ENCODE measurements at places on chromosomes 2 and 18.

DNA sequence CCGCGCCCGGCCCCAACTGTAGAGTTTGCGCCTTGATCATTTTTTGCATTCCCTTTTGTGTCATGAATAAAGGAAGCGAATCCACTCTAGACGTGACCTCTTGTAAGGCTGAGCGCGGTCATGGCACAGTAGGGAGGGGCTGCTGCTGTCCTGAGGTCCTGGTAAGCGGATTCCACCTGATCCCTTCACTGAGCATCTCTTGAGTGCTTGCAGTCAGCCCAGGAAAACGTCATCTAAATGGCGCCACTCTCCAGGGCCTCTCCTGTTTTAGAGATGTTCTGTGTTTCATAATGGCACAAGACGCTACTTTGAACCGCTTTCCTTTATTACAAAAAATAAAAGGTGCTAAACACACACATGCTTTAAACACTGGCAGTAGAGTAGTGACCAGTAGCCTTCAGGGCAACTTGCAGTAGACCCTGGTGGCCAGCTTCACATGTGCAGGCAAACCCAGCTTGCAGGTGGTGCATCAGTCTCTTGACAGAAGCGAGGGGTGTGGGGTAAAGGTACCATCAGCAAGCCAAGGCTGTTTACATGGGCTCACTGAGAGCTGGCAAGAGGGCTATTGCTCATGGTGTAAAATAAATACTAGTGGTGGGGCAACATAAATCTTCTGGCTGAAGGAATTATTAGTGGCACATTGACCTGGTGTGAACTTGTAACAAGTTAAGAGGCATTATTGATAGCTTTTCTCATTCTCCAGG is 43.0 kb upstream of the ACKR3 start:
- DNase-seq: no peak

DNA sequence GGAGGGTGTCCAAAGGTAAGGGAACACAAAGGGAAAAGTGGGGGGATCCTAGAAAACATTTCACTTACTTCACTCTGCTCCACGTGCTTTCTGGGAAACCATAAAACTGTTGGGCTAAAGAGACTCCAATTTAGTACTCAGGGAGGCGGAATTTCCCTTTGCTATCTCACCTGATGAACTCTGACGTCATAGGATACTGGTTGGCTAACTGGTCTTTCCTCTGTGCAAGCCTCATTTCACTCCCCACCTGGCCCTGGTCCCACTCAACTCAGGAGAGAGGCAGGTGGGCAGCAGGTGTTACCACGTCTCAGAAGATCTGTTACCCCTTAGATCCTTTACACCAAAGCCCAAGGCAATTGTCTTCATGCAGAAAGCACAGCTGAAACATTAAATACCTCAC is 51.8 kb upstream of the PMAIP1 start:
- DNase-seq: no peak

GRCh38 chr18:33745871-33746545 is 168.0 kb downstream of the ASXL3 start:
- no peak for DNase-seq

DNA sequence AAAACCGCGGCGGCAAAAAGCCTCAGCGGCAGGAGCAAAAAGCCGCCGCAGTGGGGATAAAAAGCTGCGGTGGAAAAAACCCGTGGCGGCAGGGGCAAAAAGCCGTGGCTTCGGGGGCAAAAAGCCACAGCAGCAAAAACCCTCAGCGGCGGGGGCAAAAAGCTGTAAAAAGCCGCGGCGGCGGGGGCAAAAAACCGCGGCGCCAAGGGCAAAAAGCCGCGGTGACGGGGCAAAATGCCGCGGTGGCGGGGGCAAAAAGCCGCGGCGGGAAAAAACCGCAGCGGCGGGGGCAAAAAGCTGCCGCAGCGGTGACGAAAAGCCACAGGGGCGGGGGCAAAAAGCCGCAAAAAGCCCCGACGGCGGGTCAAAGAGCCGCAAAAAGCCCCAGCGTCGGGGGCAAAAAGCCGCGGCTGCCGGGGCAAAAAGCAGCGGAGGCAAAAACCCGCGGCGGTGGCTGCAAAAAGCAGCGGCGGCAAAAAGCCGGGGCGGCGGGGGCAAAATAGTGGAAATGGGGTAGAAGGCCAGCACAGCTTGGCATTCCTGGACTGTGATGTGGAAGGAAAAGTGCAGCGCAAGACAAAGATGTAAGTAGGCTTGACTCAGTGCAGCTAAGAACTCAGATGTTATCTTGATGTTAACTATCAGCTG is 151.8 kb downstream of the ANKRD30BL start:
- no peak for DNase-seq

DNA sequence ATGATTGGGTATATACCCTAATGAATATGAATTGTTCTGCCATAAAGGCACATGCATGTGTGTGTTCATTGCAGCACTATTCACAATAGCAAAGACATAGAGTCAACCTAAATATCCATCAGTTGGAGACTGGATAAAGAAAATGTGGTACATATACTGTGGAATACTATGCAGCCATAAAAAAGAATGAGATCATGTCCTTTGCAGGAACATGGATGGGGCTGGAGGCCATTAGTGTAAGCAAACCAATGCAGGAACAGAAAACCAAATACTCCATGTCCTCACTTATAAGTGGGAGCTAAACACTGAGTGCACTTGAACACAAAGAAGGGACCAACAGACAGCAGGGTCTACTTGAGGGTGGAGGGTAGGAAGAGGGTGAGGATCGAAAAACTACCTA is 43.2 kb downstream of the TTC39C start:
- DNase-seq: no peak

DNA sequence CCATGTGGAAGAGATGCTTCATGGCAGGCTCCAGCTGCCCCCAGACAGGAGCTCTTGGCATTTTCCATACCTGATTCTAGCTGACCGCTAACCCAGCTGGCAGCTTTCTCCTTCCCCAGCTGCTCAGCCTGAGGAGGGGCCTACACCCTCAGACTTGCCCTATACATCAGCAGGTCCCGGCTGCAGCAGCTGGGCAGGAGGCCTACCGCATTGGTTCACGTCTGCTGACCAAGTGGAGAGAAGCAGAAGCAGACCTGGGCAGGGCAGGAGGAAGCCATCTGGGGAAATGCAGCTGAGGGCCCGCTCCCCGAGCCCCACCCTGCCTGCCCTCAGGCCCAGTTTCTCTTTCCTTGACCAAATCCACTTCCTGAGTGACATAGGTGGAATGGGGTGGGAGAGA is 50.7 kb downstream of the LBH start:
- no peak for DNase-seq

DNA sequence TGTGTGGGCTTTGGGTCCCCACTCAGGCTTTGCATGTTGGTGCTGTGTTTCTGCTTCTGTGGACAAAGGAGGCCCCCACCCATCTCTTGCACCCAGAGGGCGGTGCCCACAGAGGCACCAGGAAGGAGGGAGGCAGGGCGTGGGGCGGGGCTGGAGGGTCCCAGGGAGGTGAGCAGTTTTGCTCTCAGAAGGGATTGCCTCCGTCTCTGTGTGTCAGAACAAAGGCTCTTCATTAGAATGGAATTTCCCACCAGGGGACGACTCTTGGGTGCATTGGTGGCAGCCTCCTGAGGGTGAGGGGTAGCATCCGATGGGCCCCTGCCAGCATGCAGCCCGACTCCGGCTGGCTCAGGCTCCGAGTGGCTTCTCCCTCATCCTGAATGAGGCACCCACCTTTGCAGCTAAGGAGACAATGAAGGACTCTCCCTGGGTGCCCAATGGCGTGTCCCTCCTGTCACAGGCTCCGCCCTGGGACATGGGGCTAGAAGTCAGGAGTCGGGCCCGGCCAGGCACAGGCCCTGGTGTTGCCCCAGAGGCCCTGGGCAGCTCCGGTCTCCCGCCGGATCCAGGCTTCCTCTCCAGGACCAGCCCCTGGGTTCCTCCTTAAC is 7.0 kb upstream of the ERFE start:
- DNase-seq: no peak

DNA sequence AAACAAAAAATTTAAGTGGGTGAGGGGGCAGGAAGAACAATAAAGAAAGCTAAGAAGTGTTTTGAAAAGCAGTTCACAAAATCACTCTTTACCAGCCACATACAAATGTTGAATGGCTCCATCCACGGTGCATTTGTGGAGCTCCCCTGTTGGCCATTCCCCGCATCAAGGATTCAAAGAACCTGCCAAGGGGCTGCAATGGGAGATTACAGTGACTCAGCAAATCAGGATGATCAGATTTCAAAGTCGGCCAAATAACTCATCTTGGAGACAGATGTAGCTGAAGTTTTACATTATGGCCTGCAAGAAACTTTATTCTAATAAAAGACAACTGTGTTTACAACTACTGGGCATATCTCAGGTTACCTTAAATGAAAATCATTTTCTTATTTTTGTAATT is 26.9 kb downstream of the COL4A3 start:
- DNase-seq: peak; percentile 13

- DNase-seq: no peak
These were observed 102.6 kb upstream of the GLI2 start for GRCh38 chr2:120632796-120633646.

DNA sequence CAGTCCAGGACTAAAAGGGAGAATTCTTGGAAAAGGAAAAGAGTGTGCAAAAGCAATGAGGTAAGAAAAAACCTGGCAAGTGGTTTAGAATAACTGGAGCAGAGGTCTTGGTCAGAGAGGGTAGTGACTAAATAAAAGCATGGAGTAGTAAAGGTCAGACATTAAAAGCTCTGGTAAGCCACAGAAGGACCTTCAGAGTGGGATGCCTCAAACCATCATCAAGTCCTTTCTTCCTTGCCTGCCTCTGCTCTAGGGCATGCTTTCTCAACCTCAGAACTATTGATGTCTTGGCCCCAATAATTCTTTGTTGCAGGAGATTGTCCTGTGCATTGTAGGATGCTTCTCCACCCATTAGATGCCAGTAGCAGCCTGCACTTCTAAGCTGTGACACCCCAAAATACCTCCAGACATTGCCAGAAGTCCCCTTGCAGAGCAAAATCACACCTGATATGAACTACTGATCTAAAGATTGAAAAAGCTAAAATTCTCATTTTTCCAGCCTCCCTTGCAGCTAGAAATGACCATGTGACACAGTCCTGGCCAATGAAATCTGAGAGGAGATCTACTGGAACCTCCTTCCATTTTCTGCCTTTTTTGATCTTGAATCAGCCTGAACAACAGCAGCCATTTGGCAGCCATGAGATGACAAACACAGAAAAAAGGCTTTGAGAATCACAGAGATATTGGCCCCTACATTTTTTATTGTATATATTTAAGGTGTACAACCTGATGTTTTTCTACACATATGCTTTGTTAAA is 48.1 kb downstream of the EVA1A start:
- no peak for DNase-seq

GRCh38 chr18:66895631-66896030 is 291.7 kb upstream of the CDH19 start:
- DNase-seq: no peak

DNA sequence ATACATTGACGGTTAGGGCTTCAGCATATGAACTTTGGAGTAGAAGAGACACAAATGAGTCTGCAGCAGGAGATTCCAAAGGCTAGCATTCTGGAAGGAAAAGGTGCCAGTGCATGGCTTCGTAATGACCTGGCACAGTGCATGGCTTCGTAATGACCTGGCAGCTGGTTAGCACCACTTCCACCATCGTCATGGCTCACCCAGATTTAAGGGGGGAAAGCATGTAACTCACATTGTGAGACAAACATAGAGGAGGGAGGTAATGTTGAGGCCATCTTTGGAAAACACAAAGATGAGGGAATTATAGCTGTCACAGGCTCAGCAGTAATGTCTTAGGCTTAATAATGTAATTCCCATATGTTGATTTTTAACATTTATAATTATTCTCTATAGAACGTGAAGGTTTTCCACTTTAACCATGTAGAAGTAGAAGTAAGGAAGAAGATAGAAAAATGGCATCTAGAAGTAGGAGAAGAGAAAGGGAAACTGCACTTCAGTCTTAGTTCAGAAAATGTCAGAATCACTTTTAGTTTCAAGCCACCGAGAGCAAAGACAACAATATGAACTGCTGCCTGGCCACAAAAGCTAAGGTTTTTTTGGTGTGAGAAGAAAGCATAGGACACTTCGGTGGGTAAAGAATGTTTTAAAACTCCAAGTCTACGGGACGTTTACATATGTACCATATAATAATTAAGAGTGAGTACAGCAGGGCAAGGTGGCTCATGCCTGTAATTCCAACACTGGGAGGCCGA is 6.8 kb upstream of the STK25 start:
- DNase-seq: peak; percentile 67

All from foreskin fibroblast (primary cell).